CD4-positive, alpha-beta T cell (primary cell): ENCODE measurements at places on chromosomes 2 and 18.

- H3K4me1 ChIP-seq, result no peaks in the 10 kb centered on the region
- no peak overlapping the region for H3K4me3 ChIP-seq
- no peaks in the 10 kb centered on the region for H3K27me3 ChIP-seq
- no peak overlapping the region for H3K27ac ChIP-seq
Measured at GRCh38 chr18:47389210-47389609, 137.8 kb upstream of the SKOR2 start.

- H3K27me3 ChIP-seq, result no peaks in the 10 kb centered on the region
- no peak for DNase-seq
- H3K4me3 ChIP-seq, result no peak overlapping the region
- H3K27ac ChIP-seq, result no peak overlapping the region
- H3K36me3 ChIP-seq, result no peaks in the 10 kb centered on the region
Measured at GRCh38 chr2:2871480-2872308, 505.9 kb downstream of the EIPR1 start.

- H3K27ac ChIP-seq, result no peak overlapping the region
- no peaks in the 10 kb centered on the region for H3K27me3 ChIP-seq
- H3K4me1 ChIP-seq, result no peaks in the 10 kb centered on the region
- H3K4me3 ChIP-seq, result no peak overlapping the region
- no peaks in the 10 kb centered on the region for H3K36me3 ChIP-seq
- DNase-seq, result no peak
Measured at GRCh38 chr18:60411715-60412114, 39.1 kb upstream of the MC4R start.

- H3K36me3 ChIP-seq, result no peaks in the 10 kb centered on the region
- no peak overlapping the region for H3K27ac ChIP-seq
- no peak overlapping the region for H3K4me3 ChIP-seq
- no peaks in the 10 kb centered on the region for H3K4me1 ChIP-seq
Measured at GRCh38 chr2:54239427-54239826, 16.6 kb downstream of the TSPYL6 start.

- no peak overlapping the region for H3K27ac ChIP-seq
- peaks cover 6% of the 10 kb centered on the region for H3K4me1 ChIP-seq
- H3K4me3 ChIP-seq, result no peak overlapping the region
- H3K36me3 ChIP-seq, result no peaks in the 10 kb centered on the region
- no peak for DNase-seq
Measured at GRCh38 chr18:8813611-8814010, 108.3 kb downstream of the MTCL1 start.

DNA sequence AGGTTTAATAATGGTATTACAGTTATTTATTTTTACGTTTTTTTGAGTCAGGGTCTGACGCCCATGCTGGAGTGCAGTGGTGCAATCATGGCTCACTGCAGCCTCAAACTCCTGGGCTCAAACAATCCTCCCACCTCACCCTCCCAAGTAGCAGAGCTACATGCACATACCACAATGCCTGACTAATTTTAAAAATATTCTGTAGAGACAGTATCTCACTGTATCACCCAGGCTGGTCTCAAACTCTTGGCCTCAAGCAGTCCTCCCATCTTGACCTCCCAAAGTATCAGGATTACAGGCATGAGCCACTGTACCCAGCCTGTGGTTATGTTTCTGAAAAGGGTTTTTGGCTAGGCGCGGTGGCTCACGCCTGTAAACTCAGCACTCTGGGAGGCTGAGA is 120.8 kb downstream of the ESCO1 start:
- DNase-seq, result no peak
- no peak overlapping the region for H3K27ac ChIP-seq
- no peaks in the 10 kb centered on the region for H3K27me3 ChIP-seq
- no peaks in the 10 kb centered on the region for H3K36me3 ChIP-seq
- H3K4me3 ChIP-seq, result no peak overlapping the region
- no peaks in the 10 kb centered on the region for H3K4me1 ChIP-seq

DNA sequence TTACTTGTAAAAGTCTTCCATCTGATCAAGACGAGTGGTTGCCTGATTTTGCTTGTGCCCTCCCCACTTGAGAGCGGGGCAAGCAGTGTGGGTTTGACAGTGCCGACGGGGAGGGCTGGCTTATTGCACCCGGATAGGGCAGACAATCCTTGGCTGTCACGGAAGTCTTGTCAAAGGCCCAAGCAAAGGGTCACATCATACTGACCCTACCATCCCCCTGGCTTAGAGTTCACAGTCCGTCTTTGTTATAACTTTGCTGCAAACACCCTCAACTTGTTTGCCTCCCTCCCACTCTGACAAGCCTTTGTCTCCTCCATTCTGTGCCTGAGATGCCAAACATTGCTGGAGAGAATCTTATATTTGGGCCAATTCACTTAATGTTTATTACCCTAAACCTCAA is 165.9 kb upstream of the MSH6 start:
- DNase-seq, result no peak
- no peaks in the 10 kb centered on the region for H3K4me1 ChIP-seq
- no peaks in the 10 kb centered on the region for H3K27me3 ChIP-seq

DNA sequence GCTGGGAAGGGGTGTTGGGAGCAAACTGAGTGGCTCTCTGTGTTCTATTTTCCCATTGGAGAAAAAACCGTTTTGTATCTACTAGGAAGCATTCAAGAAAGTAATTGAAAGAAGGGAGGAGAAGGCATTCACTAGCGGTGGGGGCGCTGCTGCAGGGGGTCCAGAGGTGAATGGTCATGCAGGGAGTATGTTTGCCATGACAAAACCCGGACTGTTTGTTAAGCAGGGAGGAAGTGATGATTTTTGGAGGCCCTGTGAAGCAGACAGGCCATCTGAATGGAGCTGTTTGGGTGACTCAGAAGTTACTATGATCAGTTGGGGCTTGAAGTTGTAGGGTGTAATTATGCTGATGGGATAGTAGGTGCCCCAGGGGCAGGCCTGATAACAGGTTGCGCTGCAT is 7.0 kb downstream of the TAF4B start:
- no peak overlapping the region for H3K4me3 ChIP-seq
- no peak overlapping the region for H3K27ac ChIP-seq
- H3K36me3 ChIP-seq, result no peaks in the 10 kb centered on the region
- no peak for DNase-seq

- no peak overlapping the region for H3K4me3 ChIP-seq
- peaks cover 35% of the 10 kb centered on the region for H3K36me3 ChIP-seq
- H3K4me1 ChIP-seq, result no peaks in the 10 kb centered on the region
- no peak overlapping the region for H3K27ac ChIP-seq
Measured at GRCh38 chr2:24228470-24228869, 53.6 kb downstream of the FAM228A start.

GRCh38 chr2:168138901-168139300 is 108.5 kb downstream of the STK39 start:
- no peak overlapping the region for H3K27ac ChIP-seq
- H3K4me3 ChIP-seq, result no peak overlapping the region
- DNase-seq, result no peak
- H3K27me3 ChIP-seq, result no peaks in the 10 kb centered on the region
- H3K36me3 ChIP-seq, result peaks cover 25% of the 10 kb centered on the region

DNA sequence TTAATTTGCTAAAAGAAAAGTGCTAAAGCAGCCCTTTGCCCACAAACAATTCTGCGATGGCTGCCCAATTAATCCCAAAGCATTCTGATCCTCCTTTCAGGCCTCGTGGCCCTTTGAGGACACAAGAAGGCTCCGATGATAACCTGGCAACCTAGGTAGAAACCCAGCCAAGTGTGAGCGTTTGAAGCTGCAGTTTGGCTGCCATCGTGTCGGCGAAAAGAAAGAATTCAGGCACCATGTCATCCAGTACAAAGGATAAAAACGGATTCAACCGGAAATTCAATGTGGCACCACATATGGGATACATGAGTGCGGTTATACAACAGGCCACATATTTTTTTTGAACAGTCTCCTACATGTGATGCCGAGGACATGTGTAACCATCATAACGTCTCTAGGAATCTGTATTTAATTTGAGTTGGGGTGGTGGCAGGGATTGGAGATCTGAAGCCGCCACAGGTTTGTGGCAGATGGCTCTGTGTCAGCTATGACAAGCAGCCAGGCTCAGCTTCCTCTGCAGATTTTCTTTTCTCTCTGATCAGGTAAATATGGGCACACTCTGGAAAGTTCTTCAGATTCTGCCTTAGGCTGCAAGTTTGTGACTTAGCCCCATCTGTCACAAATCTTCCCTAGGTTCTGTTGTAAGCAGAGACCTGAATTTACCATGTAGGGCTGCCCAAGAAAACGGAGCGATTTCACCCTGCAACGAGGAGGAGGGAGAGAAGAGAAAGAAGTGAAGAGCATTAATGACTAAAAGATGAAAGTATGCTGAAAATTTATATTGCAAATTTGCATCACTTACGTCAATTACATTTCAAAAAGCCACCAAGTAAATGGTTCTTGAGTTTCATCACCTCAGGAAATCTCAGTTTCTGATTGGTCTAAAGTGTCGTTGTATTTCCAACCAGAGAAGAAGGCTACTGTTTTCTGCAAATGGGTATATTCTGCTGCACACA is 573.2 kb downstream of the ZEB2 start:
- H3K27me3 ChIP-seq, result no peaks in the 10 kb centered on the region
- H3K36me3 ChIP-seq, result no peaks in the 10 kb centered on the region
- H3K4me3 ChIP-seq, result no peak overlapping the region
- no peak for DNase-seq
- no peak overlapping the region for H3K27ac ChIP-seq

GRCh38 chr2:219980638-219981037 is 353.2 kb downstream of the SLC4A3 start:
- H3K4me1 ChIP-seq, result no peaks in the 10 kb centered on the region
- no peaks in the 10 kb centered on the region for H3K36me3 ChIP-seq
- no peak for DNase-seq

GRCh38 chr2:11419781-11420180 is 46.2 kb downstream of the E2F6 start:
- no peak overlapping the region for H3K27ac ChIP-seq
- no peaks in the 10 kb centered on the region for H3K4me1 ChIP-seq
- H3K4me3 ChIP-seq, result no peak overlapping the region

GRCh38 chr18:1825296-1825695 is 746.0 kb downstream of the METTL4 start:
- DNase-seq, result no peak
- H3K27ac ChIP-seq, result no peak overlapping the region
- no peak overlapping the region for H3K4me3 ChIP-seq
- no peaks in the 10 kb centered on the region for H3K27me3 ChIP-seq
- H3K36me3 ChIP-seq, result no peaks in the 10 kb centered on the region

DNA sequence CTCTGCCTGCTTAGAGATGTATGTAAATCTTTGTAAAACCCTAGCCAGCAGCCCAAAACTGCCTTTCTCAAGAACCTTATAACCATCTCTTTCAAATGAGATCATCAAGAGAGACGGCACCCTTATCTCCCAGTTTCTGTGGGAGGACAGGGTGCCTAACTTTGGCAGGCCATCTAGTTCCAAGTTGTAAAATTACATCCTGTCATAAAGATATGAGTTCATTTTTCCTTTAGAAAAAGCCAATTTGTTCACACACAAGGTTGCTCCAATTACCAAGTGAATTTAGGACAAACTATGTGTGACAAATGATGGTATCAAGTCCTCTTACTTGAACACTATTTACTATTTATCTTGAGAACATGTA is 65.3 kb downstream of the MEMO1 start:
- no peaks in the 10 kb centered on the region for H3K27me3 ChIP-seq
- H3K36me3 ChIP-seq, result peaks cover 17% of the 10 kb centered on the region
- H3K4me3 ChIP-seq, result no peak overlapping the region
- peaks cover 3% of the 10 kb centered on the region for H3K4me1 ChIP-seq
- DNase-seq, result no peak

DNA sequence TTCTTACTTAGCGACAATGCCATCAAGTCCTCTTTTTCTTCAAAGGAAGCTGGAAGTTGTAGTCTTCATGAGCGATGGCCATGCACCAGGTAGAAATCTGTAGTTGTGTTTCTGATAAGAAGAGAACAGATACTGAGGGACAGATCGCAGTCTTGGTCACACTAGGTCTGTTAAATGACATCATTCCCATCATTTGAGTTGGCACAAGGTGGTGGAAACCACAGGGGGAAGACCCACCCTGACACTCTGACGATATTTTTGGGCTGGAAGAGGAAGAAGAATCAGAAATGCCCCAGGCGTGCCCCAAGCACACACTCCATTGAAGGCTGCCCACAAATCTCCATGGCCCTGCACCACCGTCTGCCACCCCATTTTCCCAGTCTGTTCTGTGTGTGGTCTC is 89.0 kb upstream of the BOD1L2 start:
- DNase-seq, result no peak
- H3K36me3 ChIP-seq, result no peaks in the 10 kb centered on the region
- H3K27ac ChIP-seq, result no peak overlapping the region
- no peaks in the 10 kb centered on the region for H3K27me3 ChIP-seq
- no peak overlapping the region for H3K4me3 ChIP-seq
- H3K4me1 ChIP-seq, result no peaks in the 10 kb centered on the region

- H3K36me3 ChIP-seq, result peaks cover 5% of the 10 kb centered on the region
- DNase-seq, result no peak
- no peak overlapping the region for H3K4me3 ChIP-seq
- no peak overlapping the region for H3K27ac ChIP-seq
- no peaks in the 10 kb centered on the region for H3K27me3 ChIP-seq
- no peaks in the 10 kb centered on the region for H3K4me1 ChIP-seq
Measured at GRCh38 chr2:20781656-20782265, 41.1 kb downstream of the LDAH start.
